M059J (cell line): ENCODE measurements at places on chromosomes 4 and X. TPM values are rescaled to one million over a fixed set of nuclear protein-coding genes. Genes with fewer than 3 reads are reported as not detected.

Gene HPGD
- 2.6 and 3.7 TPM in 2 replicates for total RNA-seq

Gene ITIH6
- total RNA-seq, result not detected in 2 replicates

DNA sequence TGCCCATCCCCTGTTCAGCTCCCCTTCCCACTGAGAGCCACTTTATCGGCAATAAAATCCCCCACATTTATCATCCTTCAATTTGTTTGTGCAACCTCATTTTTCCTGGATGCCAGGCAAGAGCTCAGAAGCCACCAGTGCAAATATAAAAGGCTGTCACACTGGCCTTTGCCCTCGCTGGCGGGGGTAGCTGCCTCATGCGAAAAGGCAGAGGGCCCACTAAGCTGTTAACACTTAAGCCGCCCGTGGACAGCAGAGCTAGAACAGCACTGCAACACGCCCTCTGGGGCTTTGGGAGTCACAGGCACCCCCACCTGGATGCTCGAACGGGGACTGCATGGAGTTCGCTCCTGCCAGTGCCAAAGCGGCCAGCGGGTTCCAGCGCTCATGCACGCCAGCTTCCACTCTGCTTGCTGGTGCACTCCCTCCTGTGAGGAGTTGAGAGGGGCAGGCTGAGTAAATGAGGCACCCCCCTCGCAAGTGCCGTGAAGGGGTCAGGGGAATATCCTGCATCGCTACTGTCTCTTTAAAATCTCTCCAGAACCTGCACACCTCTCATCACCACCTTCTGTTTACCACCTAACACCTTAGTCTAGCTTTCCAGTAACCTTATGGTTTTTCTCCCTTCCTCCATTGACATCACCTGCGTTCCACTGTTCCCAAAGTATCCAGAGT is 99.5 kb downstream of the SORBS2 start:
- no peak for DNase-seq

DNA sequence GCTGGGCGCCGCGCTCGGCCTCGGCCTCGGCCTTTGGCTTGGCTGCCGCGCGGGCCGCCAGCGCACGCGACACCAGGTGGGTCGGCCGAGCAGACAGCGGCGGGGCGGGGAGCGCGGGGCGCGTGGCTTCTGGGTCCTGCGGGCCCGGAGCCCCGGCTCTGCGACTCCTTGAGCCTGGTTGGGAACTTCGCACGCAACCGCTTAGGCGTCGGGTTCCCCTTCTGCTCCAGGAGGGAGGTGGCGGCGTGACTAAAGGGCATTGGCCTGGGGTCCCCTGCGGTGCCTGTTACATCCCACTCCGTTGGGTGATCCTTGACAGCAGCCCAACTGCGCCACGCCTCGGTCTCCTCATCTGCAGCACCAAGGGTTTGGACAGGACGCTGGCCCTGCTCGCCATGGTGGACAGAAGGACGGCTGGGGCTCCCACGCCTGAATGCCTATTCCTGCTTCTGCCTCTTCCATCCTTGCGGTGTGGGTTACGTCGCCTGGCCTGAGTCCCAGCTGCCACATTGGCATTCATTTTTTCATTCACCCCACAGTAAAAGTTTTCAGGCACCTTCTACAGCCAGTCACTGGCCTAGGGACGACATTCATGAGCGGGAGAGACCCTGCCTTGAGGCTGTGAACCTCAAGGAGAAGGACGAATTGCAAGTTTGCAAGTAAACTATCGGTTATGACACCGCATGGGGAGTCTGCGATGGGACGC is 631 bp downstream of the EVC start:
- peak; percentile 53 for DNase-seq

DNA sequence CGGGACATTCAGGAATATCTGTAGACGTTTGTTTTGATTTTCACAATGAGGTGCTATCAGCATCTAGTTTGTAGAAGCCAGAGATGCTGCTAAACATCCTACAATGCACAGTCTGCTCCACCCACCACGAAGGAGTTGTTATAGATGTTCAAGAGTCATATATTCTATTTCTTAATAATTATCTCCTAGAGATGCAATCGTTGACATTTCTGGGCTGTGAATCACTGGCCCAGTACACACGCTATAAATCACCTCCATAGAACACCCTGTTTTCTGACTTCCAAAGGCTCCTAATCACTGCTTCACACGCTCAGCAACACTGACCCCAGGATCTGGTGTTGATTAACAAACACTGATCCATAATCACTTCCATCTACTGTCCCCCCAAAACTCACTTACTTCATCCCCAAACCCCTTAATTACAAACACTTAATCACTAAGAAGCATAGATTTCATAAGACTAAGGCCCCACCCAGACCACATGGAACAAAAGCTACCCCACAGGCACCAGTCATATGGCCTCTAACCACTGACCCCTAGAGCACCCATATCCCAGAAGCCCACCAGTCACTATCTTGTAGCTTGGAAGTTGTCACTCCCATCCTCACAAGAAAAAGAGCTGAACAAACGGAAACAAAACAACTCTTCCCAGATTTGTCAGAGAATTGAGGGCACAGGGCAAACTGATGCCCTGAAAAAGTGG is 31.7 kb upstream of the ZNF41 start:
- peak; percentile 55 for DNase-seq

DNA sequence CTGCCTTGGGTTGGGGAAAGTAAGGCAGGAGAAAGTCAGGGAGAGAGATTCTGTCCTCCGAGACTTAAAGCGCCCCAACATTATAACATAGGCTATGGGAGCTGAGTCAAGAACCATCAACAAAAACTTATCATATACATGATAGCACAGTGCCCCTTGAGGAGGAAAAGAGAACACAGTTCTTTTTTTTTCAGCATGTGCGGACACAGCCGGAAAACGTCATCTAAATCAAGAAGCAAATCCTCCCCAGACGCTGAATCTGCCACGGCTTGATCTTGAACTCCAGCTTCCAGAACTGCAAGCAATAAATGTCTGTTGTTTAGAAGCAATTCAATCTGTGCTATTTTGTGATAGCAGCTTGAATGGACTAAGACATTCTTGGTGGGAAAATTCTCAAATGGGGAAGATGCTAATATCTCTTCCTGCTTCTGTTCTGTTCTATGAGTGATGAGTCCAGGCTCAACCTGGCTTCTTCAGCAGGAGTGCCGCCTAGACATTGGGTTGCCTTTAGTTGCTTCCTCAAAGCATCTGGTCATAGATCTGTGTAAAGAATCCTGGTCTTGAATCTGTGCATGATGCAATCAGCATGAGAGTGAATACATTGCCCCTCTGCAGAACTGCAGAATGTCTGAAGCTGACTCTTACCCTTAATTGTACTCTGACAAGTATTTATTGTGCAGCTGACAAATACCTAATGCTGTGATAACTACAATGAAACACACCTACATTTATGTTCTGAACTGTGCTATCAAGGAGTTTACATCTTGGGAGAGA is 549.8 kb upstream of the PRKX start:
- DNase-seq, result no peak

GRCh38 chr4:119536572-119537528 is 91.8 kb downstream of the PDE5A start:
- peak; percentile 53 for DNase-seq

DNA sequence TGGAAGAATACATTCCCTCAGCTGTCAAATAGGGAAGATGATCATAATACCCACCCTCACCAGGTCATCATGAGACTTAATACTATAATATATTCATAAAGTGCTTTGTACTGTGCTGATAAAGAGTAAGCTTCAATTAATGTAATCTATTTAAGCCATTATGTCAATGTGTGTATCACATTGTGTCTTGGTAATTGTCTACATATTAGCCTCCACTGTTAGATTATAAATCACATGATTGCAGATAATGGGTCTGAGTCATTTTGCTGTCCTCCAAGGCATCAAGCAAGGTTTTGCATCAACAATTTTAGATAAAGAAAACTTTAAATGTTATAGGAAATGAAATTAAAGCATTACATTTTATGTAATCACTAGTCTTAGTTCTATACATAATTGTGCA is 45.2 kb upstream of the CEP135 start:
- DNase-seq, result no peak

- peak; percentile 51 for DNase-seq
Observed at GRCh38 chrX:119118780-119119395, 8.7 kb downstream of the KIAA1210 start.

GRCh38 chrX:43970528-43970927 is 2.7 kb downstream of the NDP start:
- DNase-seq, result peak; percentile 84

GRCh38 chrX:22122510-22122909 is 90.4 kb downstream of the PHEX start:
- peak; percentile 27 for DNase-seq

- peak; percentile 42 for DNase-seq
Observed at GRCh38 chrX:153969904-153970356, 1.7 kb downstream of the HCFC1 start.

DNA sequence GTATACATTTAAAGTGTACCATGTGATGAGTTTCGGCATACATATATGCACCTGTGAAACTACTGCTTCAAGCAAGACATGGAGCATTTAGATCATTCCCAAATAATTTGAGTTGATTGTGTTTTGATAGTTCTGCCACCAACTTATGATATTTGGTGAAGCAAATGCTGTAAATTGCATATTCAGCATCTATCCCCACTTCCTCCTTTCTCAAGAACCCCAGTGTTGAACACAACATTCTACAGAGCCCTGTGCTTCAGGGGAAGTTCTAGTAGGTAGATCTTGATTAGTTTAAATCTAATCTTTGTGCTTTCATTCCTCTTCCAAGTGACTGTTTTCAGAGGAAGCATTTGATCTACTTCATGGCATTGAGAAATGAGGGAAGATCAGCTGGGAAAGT is 5.4 kb upstream of the SHROOM3 start:
- DNase-seq, result no peak

DNA sequence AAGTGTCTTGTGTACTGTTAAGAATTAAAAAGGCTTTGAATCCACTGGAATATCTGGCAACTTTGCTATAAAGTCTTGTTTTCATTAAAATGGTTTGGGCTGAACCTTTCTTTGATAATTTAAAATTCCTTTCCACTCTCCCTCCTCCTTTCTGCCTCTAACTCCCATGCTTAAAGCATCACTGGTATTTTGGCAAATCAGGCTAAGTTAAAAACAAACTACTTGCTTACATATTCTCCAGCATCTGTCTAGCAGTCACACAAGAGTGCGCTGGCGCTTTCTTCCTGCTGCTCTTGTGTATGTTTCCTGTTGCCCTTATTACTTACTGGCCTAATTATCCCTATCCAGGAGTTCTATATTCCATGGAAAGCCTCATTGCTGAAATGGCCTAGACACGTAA is 136.6 kb downstream of the VEGFC start:
- no peak for DNase-seq

DNA sequence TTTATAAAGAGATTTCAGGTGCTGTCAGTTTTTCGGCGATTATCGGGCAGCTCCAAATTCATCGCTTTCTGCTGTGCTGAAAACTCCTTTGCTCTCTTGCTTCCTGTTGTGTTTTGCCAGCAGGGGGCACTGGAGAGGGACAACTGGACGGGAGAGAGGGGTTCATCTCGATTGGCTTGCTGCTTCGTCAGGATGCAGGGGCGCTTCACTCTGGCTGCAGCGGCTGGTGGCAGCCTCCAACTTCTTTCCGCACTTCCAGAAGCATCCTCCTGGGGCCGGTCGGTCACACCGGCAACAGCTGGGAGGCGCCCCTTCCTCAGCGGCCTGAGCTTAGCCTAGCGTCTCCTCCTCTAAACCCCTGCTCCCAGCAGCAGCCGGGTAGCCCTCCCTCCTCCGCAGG is 29.5 kb downstream of the MSL3 start:
- DNase-seq, result peak; percentile 57

- no peak for DNase-seq
Observed at GRCh38 chr4:154984148-154984547, 203.1 kb downstream of the RBM46 start.

DNA sequence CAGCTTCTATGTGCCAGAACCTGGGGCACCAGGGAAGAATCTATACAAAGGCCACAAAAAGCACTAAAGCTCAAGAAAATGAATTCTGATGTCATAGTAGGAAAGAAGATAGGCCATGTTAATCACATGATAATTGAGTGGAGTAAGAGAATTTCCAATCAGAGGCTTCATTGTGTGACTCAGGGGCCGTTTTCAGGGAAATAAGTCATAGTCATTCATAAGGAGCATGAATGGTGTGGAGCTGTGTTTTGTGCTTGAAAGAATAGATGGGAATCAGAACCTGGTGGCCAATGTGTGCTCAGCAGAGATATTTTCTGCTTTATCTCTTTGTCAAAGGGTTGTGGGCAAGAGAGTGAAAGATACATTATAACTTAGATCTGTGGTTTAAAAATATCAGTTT is 102.4 kb upstream of the ZDHHC15 start:
- DNase-seq, result no peak
